ENCODE measurements at places on chromosomes 3 and 15.

DNA sequence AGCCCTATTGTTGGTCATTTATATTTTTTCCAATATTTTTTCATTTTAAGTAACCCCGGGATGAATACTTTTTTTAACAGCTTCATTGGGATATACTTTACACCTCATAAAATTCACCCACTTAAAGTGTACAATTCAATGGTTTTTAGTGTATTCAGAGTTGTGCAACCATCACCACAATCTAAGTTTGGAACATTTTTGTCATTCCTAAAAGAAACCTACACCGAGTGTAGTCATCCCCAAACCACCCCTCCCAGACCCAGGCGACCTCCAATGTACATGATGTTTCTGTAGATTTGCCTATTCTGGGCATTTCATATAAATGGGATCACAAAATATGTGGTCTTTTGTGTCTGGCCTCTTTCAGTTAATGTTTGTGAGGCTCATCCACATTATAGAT, 118.3 kb upstream of the FRMD4B start:
- no peak for DNase-seq

DNA sequence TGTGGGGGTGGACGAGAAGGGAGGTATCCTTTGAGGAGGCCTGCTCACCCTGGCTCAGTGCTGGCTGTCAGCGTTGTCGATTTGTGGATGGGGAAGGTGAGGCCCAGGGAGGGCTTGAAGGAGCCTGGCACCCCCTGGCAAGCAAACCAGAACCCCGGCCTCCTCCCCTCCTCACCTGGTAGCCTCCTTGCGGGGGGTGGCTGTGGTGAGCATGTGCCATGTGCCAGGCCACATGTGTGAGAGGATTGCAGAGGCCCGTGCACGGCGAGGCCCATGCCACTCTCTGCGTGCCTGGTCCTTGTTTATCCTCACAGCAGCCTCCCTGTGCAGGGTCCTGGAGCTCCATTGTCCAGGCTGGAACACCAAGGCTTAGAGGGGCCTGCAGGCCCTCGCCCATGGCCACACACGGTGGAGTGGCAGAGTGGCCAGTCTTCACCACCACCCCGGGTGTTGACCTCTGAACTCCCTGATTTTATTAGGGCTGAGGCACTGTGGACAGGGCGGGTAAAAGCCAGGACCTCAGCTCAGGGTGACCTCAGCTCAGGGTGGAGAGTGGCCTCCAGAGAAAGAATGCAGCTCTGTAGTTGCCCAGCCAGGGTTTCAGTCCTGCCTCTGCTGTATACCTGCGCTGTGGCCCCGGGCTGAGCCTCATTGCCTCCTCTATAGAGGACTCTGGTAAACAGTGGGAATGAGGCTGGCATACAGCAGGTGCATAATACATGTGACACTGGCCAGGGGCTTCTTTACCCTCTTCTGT, 29.1 kb downstream of the HDAC11 start:
- DNase-seq, result no peak

- DNase-seq, result no peak
These were observed 31.8 kb downstream of the TTC14 start for GRCh38 chr3:180633722-180634121.

DNA sequence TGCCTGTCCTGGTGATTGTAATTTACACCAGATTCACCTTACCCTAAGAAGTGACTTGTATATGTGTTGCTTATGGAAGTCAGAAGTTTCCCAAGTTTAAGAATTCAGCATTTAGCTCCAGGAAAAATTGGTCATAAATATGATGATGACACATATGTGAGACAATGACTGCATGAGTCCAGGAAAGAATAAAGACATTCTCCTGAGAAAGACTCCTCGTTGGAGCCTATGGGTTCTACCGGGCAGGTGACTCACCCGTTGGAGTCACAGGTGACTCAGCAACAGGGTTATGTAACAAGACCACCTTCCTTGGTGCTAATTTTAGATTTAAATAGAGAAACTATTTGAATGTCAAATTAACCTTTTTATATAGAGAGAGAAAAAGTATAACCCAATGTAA, 662.4 kb downstream of the FHIT start:
- peak; percentile 15 for DNase-seq

- peak; percentile 37 for DNase-seq
These were observed 1.3 kb downstream of the RAP2B start for GRCh38 chr3:153163393-153163724.

DNA sequence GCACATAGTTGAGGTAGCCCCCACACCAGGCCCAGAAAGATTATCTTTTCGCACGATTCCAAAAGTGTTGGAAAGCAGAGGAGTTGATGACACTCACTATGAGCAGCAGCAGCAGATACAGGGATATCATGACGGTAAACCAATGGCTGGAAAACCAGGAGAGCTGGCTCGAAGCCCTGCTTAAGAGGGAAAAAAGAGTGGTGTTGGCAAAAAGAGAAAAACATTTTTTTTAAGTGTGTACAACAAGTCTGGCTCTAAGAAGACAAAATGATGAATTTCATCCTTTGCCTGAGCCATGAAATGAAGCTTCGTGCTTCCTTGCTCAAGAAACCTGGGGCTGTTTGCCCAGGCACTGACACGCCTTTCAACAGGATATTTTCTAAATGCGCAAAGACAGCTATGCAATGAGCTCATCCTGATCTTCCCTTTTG, 27.3 kb downstream of the PARP16 start:
- no peak for DNase-seq

- DNase-seq, result no peak
These were observed 12.6 kb downstream of the ATP2C1 start for GRCh38 chr3:130906374-130906995.

GRCh38 chr15:25972141-25972675, 109.1 kb upstream of the ATP10A start:
- DNase-seq, result no peak

- no peak for DNase-seq
These were observed 62.0 kb upstream of the ZBTB38 start for GRCh38 chr3:141306276-141306675.

- DNase-seq, result no peak
These were observed 447.8 kb downstream of the MFSD1 start for GRCh38 chr3:159249472-159250174.

GRCh38 chr3:63818282-63819150, 583 bp upstream of the C3orf49 start:
- peak; percentile 49 for DNase-seq

- DNase-seq, result no peak
These were observed 76.2 kb downstream of the ITGB5 start for GRCh38 chr3:124810970-124811369.

DNA sequence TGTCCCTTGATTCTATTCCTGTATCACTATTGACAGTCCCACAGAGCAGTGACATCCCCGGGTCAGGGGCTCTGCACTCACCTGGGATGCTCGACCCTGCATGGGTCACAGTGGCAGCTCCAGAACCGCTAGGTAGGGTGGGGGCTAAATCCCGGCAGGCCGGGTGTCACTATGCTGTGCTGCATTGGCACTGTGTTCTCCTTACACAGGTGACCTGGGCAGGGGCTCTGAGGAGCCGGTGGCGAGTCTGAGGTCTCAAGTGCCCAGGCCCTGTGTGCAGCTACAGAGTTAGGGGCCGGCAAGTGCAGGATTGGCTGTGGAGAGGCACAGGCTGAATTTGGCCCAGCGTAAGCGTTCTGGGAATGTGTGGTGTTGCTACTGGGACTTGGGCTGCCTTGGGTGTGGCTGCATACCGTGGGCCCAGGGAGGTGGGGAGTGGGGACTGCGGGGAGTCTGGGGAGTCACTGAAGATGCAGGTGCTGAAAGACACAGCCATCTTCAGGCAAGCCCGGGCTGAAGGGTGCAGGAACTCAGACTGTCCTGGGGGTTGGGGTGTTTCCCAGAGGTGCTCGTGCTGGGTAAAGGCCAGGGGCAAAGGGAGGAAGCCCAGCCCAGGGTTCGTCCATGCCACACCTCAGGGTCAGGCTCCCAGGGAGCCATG, 102.6 kb upstream of the PRR20G start:
- no peak for DNase-seq

GRCh38 chr15:68725736-68726135, 95.0 kb downstream of the ANP32A start:
- DNase-seq, result no peak

- no peak for DNase-seq
These were observed 341.5 kb downstream of the FOXP1 start for GRCh38 chr3:71241981-71242560.

DNA sequence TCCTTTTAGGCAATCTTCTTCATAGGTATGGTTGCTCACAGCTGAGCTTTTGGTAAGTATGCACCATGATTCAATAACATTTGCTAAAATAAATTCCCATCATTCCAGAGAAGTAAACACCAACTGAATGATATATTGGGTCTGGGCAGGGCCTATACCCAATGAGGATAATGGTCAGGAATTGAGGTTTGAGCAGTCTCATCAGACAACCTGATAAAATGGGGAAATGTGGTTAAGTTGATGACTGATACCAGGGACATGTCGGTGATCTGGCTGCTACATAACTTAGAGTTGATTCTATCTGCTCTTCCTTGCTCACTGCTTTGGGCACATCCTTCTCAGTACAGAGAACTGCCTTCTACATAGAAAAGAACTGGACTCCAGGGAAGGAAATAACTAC, 92.9 kb downstream of the GPR156 start:
- no peak for DNase-seq

GRCh38 chr3:178768072-178768864, 232.0 kb downstream of the KCNMB2 start:
- no peak for DNase-seq

- DNase-seq, result no peak
These were observed 50.0 kb downstream of the CYP19A1 start for GRCh38 chr15:51288143-51289065.

- no peak for DNase-seq
These were observed 1.9 kb upstream of the TRA2B start for GRCh38 chr3:185939721-185940120.

DNA sequence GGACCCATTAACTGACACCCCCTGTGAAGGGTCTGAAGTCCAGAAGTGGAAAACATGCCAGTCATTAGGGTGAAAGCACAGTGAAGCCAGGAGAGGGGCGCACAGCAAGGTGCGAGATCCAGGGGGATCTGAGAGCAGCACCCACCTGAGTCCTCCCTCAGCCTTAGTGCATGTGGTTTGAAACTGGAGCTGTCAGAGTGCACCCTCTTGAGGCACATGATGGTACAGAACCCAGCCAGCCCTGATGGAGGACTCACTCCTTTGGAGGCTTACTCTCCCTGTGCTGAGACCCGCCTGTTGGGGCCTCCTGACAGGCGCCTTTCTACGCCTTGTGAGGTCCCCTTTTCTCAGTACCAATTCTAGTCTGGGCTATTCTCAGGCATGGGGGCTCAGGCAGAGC, 77.8 kb downstream of the IL20RB start:
- DNase-seq, result peak; percentile 25

GRCh38 chr3:63304421-63304820, 26.3 kb downstream of the SYNPR start:
- DNase-seq, result no peak

- no peak for DNase-seq
These were observed 398.3 kb upstream of the ATP10A start for GRCh38 chr15:26261413-26261812.

DNA sequence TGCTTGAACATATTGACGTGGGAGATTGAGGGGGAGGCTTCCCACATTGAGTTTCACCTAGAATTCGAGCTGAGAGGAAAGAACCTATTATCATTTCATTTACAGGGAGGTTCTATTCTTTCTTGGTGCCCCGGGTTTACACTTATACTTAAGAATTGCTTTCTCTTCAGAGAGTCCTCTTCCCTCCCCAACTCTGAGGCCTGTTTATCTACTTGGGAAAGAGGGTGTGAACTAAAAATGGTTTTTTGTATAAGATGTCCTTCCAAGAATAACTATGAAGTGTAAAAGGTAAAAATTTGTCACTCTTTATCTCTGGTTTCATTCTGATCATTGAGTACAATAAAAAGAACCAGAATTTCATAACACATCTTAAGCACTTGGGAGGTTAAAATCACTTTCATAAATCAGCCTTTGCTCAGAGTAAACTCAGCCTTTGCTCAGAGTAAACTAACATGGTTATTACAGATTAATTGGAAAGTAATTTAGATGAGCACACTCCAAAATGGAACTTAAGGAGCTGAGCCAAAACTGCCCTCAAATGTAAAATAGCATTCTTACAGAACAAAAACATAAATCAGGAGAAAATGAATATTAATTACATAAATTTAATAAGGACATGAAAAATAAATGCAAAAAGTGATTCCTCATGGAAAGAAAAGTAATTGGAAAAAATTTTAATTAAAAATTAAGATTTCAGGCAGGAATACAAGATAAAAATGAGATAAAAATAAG, 75.2 kb downstream of the GADL1 start:
- DNase-seq, result no peak

GRCh38 chr3:115623044-115623868, at the start of gene GAP43:
Gene GAP43, plus strand, starts transcription at chr3:115623510. Its CDS starts 180 bp downstream, at chr3:115623690.
- peak; percentile 26 for DNase-seq

Data from ACHN (cell line).